ENCODE measurements at places on chromosomes 5 and 9. TPM values are rescaled to one million over a fixed set of nuclear protein-coding genes. Genes with fewer than 3 reads are reported as not detected.

The ACOT12 gene
- total RNA-seq = 0.31 TPM

The TLX3 gene
- total RNA-seq = not detected

The CCNB1 gene
- total RNA-seq = 5.6 TPM

The ADGRD2 gene
- 0.10 TPM for total RNA-seq

The CMYA5 gene
- total RNA-seq = 0.21 TPM

The PROB1 gene
- 0.21 TPM for total RNA-seq

The BTNL8 gene
- total RNA-seq = not detected

The PCDHB14 gene
- total RNA-seq = not detected

The ENTREP1 gene
- total RNA-seq = not detected

The SPINK5 gene
- total RNA-seq = not detected

The FBXL7 gene
- not detected for total RNA-seq

The SLC34A3 gene
- total RNA-seq = not detected

The PCDHA3 gene
- not detected for total RNA-seq

The HRCT1 gene
- not detected for total RNA-seq

The C9orf153 gene
- 1.9 TPM for total RNA-seq

The PTCD2 gene
- total RNA-seq = 3.7 TPM

The TXNDC8 gene
- total RNA-seq = not detected

The SLC1A3 gene
- total RNA-seq = 3.9 TPM

The GARIN3 gene
- total RNA-seq = not detected

The ALDH1A1 gene
- 5.8 TPM for total RNA-seq

Data from mononuclear cell (primary cell).